Retinal pigment epithelial cell (primary cell): ENCODE measurements at places on chromosomes 5 and 9.
A peak's percentile ranks its signal among the peaks of the same experiment; 100 is the strongest.

GRCh38 chr5:129271308-129271707, 176.8 kb downstream of the ISOC1 start:
- DNase-seq = no peak

DNA sequence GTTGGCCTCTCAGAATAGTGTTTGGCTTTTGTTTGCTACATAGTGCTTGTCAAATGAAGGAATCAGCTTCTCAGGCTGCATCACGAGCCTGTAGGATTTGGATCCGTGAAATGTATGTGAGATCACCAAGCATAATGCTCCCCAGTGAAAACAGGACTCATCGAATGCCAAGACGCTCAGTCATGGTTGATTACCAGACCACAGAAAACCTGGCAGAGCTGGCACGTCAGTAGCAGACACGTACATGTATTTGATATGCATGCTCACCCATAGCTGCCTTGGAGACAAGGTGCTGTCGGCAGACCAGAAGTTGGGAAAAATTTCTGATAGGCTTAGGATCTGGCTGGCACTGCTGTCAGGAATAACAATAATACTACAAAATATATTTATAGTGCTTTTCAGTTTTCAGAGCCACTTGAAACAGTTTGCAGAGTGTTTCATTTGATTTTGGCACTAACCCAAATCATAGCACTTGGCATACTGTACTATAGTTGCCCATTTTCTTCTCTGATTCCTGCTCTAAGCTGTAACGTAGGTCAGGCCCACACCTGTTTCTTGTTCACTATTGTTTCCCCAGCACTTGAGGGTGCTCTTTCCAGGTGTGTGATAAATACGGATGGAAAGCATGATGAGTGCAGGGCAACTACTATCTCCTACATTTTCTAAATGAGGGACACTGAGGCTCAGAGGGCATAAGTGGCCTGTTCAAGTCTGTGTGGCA, 226.1 kb downstream of the NR3C1 start:
- DNase-seq = peak; percentile 100

DNA sequence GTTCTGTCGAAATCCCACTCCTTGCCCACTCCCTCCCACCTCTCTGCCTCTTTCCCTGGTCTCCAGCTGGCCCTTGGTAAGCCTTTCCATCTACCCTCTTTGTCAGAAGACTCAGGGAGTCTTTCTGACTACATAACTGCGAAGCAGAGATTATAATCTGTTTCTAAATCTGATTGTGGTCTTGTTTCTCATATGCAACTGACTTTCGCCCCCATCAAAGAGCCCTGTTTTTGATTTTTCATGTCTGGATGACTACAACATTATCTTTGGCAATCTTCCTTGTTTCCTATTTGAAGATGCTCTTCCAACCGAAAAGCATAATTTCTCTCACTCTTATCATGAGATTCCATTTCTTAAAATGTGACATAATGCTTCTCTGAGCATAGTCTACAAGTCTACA, 218.2 kb upstream of the ADAMTSL1 start:
- DNase-seq = no peak

- DNase-seq = no peak
Observed at GRCh38 chr5:137115152-137115551, 384.0 kb downstream of the SPOCK1 start.

GRCh38 chr5:151239237-151239861, 13.6 kb upstream of the GM2A start:
- no peak for DNase-seq

- peak; percentile 34 for DNase-seq
Observed at GRCh38 chr5:62354028-62354874, 48.2 kb downstream of the KIF2A start.

DNA sequence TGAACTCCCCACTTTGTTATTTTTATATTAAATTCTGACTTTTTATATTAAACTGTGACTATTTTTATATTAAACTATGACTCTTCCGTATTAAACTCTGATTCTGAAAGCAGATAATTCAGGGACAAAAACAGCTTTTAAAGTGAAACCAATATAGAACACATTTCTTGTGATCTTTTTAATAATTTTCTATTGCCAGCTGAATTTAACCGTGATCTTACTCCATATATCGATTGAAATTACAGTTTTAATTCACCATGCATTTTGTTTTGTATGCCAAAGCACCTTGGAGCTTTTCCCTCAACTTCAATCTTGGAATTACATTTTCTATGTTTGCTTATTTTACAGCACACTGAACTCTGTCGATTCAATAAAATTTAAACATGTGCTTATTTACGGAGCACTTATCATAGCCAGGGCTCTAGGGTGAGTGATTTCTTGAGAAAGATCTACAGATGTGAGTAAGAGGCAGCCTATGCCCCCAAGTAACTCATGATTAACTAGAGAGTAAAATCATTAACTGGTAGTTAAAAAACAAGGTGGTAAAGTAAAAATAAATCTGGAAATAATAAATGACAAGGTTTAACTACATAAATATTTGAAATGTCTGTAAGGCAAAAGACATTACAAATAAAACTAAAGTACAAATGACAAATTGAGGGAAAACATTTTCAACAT, 72.9 kb upstream of the ALDH1B1 start:
- DNase-seq = no peak

DNA sequence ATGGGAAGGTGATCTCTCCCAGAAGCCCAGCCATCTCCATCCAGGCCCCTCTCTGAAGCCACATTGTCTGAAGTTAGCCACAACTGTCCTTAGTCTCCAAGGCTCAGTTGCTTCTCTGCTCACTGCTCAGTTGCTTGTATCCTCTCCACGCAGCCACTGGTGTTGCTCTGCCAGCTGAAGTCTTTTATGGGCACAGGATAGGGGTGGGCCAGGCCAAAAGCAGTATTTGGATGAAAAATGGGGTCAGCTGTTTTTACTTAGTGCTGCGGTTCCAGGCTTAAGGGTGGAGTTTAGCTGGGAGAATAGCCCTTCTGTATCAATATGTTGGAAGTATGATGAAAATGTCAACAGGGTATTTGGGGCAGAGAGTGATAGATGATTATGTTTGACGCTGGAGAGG, 168.8 kb upstream of the PPP1R2B start:
- DNase-seq = no peak

DNA sequence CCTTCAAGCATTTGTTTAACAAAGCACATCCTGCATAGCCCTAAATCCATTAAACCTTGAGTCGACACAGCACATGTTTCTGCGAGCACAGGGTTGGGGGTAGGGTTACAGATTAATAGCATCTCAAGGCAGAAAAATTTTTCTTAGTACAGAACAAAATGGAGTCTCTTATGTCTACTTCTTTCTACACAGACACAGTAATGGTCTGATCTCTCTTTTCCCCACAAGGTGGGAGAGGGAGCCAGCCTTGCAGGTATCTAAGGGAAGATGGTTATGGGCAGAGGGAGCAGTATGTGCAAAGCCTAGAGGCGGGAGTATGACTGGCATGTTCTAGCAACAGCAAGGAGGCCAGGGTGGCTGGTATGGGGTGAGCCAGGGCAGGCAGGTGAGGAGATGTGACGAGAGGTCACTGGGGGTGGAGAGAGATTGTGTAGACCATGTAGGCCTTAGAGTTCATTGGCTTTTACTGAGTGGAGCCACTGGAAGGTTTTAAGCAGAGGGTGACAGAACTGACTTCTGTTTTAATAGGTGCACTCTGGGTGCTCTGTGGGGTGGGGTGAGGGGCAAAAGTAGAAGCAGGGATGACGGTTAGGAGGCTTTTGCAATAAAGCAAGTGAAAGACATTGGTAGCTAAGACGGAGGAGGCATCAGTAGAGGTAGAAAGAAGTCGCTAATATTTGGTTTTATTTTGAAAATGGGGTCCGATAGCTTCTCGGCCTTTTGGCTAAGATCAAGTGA, 5.1 kb upstream of the RPS14 start:
- no peak for DNase-seq

DNA sequence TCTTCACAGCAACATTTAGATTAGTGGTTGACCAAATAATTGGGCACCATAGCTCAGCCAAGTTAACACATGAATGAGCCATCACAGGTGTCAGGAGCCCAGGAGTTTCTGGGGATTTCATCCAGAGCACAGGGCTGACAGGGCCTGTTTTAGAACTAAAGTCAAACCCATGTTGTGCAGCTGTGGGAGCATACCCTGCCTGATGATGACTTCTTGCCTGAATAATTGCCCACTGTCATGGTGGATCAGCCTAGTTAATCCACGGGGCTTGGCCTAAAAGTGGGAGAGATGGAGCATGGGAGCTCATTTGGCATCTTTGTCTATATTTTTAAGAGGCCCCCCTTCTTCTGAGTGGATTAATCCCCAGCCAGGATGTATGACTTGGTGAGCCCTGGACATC, 105.6 kb upstream of the GDNF start:
- DNase-seq = no peak
